Stimulated activated CD4-positive, alpha-beta T cell treated with anti-CD3 and anti-CD28 coated beads, Interleukin-4, amount 100 ng/mL, for 24 hours (primary cell): ENCODE measurements at places on chromosomes 13 and 19.

GRCh38 chr13:104810242-104810641 lies 1725.2 kb downstream of the EFNB2 start:
- no peak for DNase-seq

DNA sequence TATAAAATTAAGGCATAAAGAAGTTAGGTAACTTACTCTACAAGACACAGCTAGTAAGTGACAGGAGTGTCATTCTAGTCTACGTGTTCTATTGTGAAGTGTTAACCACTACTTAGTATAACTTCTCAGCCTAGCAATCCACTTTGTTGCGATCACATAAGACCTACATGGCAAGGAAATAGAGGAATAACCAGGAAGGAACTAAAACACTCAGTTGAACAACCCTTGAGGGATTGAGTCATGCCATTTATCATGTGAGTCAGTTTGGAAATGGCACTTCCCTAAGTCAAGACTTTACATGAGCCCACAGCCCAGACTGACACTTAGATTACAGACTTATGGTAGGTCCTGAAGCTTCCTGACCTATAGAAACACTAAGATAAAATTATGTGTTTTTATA lies 279.5 kb upstream of the PCDH20 start:
- DNase-seq: no peak

DNA sequence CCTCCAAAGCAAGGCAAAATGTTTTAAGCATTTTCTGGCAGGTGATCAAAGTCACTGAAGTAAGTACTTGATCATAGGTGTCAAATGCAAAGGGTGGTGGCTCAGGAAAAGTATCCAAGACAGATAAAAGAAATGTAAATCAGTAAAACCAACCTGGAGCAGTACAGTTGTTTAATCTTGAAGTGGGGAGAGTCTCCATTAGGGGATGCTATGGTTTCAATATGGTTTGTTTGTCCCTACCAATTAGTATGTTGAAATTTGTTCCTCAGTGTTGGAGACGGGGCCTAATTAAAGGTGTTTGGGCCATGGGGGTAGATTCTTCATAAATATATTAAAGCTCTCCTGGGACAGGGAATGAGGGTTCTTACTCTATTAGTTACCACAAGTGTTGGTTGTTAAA lies 1781.7 kb upstream of the PRR20A start:
- no peak for DNase-seq

DNA sequence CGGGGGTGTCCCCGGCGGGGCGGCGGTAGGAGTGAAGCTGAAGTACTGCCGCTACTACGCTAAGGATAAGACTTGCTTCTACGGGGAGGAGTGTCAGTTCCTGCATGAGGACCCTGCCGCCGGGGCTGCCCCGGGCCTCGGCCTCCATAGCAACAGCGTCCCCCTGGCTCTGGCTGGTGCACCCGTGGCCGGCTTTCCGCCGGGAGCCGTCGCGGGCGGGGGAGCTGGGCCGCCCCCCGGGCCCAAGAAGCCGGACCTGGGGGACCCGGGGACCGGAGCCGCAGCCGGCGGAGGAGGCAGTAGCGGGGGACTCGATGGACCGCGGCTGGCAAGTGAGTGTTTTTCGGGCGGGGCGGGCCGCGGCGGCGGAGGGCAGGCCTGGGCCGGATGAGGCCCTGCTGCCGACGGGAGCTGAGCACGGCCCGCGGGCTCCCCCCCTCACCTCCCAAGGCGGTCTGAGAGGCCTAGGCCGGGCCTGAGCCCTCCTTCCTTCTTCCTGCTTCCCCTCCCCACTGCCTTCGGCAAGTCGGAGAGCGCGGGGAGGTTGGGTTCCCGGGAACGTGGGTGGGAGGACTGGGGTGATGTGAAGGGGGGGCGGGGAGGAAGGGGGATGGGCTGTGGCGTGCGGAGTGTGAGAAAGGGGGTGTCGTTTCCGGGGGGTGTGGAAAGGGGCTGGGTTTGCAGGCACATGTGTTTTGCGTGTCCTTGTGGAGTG lies 568 bp downstream of the PAN3 start:
- peak; percentile 89 for DNase-seq

DNA sequence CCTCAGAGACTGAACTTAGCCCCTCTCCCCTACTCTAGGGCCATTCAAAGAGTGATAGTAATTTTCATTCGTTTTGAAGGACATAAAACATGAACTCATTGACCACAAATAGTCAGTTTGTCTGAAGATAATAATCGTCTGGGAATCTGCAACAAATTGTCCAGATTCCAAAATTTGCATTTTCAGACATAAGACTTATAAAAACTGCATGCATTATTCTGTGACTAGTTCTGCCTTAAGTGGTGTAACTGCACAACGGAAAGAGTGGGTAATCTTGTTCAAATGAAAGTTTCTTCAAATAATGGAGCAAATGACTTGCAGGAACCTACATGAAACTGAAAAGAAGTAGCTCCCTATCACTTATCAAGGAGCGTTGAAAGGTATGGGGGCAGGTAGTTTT lies 8.4 kb downstream of the CSNK1A1L start:
- DNase-seq: no peak

DNA sequence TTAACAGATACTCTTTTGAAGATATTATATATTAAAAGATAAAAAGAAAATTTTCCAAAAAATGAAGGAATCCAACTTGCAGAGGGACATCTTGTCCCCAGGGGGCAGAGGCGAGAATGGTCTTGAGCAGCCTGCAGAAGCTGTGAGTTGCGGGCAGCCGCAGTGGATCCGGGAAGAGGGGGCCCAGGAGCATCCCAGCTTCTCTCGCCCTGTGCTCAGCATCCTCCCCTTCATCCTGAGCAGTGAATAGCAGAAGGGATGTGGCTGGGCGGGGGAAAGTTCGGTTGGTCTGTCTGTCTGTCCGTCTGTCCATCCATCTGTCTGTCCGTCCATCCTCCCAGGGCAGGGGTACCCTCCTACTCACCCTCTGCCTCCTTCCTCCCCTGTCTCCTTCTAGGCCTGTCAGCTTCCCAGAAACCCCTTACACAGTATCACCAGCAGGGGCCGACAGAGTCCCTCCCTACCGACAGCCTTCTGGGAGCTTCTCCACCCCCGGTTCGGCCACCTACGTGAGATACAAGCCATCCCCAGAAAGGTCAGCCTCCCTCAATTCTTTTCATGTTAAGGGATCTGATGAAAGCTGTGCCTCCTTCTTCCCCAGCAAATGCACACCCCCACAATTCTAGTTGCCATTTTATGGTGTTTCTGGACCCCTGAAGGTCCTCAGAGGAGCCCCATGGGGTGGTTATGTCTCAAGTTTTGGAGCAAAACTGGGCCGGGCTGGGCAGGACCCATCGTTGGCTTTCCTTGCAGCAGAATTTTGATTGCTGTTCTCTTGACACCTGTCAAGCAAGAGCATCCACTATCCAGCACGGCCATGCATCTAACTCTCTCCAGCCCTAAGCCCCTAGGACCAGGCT lies 81.6 kb downstream of the DPF1 start:
- peak; percentile 36 for DNase-seq

GRCh38 chr13:97388373-97388772 lies 45.6 kb upstream of the RAP2A start:
- no peak for DNase-seq

DNA sequence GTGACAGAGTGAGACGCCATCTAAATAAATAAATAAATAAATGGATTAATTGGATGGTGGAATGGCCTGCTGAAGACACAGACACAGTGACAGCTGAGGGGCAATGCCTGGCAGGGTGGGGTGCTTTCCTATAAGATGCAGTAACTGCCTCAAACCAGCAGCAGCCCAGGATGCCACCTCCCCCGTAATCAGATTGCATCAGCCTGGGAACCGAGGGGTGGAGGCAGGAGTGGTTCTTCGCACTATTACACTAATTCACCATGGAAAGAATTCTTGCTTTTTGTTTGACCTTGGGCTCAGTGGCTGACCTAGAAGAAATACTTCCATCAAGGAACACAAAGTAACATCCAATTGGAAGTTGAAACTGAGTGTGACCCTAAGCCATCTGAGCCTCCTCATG lies 31.6 kb upstream of the USP12 start:
- DNase-seq: no peak

DNA sequence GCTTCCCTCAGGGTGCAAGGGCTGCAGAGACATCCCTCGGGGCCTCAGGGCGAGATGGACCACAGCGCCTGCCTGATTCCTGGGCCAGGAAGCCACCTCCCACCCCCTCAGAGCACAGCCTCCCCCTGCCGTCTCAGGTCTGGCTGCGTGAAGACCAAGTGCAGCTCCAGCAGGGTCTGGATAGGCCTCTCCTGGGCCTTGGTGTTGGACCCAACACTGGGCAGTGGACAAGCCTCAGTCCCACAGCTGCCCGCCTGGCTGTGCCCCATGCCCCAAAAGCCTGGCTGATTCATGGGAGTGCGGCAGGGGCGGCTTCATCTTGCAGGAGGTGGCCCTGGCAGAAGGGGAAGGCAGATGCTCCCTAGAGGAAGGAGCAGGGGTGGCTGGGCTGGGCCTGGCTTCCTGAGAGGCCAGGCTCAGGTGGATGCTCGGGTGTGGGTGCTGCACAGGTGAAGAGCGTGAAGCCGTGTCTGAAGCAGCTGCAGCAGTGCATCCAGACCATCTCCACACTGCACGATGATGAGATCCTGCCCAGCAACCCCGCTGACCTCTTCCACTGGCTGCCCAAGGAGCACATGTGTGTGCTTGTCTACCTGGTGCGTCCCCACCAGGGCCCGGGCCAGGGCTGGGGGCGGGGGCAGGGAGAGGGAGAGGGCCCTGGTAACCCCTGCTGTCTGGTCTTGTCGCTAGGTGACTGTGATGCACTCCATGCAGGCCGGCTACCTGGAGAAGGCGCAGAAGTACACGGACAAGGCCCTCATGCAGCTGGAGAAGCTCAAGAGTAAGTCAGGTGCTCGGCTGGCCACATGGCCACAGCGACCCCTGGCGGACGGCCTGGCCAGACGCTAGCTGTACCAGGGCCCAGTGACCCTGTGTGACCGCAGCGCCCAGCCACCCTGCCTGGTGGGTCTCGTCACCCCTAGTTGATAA lies 21.7 kb downstream of the MAU2 start:
- DNase-seq: no peak

- no peak for DNase-seq
Measured at GRCh38 chr13:50457415-50458393, 385.8 kb downstream of the DLEU7 start.

GRCh38 chr13:65166675-65167074 lies 2063.5 kb downstream of the PCDH9 start:
- no peak for DNase-seq

DNA sequence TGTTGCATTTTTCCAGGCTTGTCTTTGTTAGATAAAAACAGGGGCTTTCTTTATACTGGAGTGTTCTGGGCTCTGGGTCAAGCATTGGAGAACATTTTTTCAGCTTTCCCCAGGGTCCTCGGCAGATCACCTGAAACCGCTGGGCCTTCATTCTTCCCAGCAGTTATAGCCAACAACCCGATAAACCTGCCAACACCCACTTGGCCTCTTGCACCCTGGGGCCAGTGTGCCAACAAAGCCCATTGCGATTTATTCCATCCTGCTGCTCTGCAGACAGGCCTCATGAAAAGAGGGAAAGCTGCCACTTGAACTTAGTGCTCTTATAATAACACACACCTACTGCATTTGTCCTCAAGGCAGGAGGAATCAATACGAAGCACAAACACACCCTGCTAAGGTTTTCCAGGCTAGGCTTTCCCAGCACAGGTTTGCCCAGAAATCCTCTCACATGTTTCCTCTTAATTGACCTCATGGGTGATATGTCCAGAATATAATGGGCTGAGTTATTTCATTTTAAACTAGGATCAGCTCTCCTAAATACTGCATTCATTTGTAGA lies 669.3 kb downstream of the LIG4 start:
- no peak for DNase-seq

GRCh38 chr13:37390735-37391134 lies 207.8 kb downstream of the POSTN start:
- DNase-seq: no peak

- DNase-seq: no peak
Measured at GRCh38 chr19:37982655-37983054, 75.6 kb downstream of the SIPA1L3 start.

- DNase-seq: no peak
Measured at GRCh38 chr19:42226886-42227285, 6.8 kb downstream of the ZNF526 start.

DNA sequence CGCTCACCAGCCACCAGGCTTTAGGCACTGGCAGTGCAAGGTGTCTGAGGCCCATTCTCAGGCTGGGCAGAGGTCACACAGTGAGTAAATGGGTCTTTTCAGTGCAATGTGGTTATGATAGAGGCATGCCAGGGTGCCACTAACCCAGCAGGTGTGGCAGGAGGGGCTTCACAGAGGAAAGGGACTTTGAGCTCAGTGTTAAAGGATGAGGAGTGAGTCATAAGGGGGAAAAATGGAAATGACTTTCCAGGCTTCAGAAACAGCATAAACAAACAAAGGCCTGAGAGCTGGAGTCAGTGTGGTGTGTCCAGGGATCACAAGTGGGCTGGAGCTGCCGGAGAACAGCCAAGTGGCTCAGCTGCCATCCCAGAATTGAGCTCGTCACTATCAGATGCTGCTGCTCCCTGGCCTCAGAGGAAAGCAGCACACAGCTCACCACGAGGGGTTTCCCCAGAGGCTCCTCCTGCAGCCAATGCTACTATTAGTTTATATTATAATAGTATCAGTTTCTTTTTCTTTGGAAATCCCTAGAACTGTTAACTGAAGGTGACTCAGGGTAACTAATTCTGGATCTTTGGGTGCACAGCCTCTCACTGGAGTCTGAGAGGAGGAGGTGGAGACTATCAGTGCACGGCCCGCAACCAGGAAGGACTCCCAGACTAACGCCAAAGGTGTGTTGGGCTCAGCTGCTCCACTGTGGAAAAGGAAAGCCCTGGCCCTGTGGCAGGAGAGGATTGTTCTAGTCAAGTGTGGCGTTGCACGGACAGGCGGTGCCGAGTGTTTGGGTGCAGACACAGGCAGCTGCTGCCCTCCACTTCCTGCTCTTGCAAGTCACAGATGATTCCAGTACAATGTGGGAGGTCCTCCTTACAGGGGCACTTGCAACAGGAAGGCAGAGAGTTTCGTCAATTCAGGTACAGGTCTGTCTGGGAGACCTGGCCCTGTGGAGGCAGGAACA lies 39.5 kb downstream of the DHRS12 start:
- peak; percentile 81 for DNase-seq

DNA sequence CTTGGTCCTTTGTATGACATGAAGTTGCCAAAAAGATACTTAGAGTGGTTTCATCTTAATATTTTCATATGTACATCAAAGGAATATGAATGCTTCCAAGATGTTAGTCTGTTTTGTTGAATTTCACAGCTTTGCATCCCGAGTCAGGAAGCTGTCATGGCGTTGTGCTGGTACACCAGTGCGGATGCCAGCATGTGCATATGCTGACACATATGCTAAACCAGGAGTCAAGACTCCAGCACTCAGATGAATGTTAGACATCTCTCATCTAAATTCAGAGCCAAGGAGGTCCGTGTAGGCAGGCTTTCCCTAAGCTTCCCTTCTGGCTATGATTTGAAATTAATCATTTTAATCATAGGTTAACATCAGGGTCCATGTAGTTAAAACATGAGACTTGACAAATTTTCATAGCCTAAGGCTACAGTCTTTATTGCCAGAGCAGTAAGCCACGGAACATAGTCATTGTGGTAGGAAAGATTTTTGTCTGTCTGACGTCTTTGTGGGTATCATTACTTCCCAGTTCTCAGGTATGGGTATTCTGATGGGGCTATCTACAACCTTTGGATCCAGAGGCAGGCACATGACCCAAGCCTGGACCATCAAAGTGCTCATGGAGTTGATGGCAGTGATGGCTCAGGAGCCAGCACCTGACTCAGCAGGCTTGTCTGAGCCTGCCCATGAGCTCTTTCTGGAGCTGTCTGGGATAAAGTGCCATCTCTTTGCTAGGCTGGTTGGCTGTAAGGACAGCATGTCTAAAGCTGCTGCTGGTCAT lies 246.1 kb downstream of the KCNRG start:
- no peak for DNase-seq

GRCh38 chr19:18543814-18544475 lies 572 bp upstream of the FKBP8 start:
- DNase-seq: peak; percentile 83
